ENCODE measurements at places on chromosomes 5 and 9.

DNA sequence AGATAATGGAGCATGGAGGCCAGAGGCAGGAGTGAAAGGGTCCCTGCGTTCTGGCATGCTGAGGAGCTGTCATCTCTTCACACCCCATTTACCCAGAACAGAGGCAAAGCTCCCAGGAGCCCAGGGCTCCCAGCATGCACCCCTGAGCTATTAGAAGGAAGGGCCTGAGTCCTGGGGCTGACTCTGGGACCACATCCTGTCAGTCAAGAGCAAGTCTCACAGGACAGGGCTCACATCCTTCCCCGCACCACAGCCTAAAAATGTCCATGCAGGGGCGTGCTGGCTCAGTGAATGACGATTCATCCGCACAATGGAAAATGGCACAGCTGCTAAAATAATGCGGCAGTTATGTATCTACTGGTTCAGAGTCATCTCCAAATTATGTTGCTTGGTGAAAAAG is 31.4 kb downstream of the CAMK2A start:
- DNase-seq: no peak

DNA sequence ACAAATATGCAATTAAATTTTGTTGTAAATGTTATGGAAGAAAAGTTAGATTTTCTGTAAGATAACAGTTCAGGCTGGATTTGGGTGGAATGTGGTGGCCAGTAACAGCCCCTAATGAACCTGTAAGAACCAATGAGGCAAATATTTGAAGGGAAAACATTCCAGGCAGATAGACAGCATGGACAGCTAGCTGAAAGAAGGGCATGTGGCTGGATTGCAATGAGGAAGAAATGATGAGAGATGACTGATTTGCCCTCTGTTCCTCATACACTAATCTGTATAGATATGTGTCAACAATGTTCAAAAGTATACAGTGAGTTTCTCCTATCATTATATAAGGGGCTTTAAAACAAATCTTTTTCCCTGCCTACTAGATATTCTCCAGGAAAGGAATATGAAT is 58.8 kb downstream of the MAN2A1 start:
- DNase-seq: no peak

DNA sequence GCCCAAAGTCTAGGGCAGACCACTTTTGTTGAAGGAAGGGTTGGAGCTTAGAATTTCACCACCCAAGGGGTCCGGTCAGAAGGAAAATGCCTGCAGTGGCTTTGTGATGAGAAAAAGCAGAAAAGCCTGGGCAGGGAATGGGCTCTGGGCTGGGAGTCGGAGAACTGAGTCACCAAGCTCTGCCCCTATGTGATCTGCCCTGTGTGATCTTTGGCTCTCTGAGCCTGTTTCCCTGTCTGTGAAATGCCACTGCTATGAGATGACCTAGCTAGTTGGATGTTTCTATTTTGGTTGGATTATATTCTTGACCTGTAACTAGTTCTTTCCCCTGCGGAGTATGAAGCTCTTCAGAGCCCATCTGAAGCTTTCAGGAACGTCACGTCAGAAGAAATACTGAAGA is 9.8 kb downstream of the POLR1E start:
- DNase-seq: no peak

GRCh38 chr9:134689321-134690181 is 47.9 kb downstream of the COL5A1 start:
- DNase-seq: peak; percentile 10

DNA sequence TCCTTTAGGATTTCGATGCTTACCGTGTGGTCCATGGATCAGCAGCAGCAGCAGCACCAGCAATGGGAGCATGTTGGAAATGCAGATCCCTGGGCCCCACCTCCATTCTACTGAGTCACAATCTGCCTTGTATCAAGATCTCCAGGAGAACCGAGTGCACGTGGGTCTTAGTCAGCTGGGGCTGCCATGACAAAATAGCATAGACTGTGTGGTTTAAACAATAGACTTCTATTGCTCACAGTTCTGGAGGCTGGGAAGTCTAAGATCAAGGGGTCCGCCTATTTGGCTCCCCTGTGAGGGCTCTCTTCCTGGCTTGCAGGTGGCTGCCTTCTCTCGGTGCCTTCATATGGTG is 1.3 kb upstream of the PROP1 start:
- DNase-seq: no peak

GRCh38 chr5:172370648-172371545 is 83.4 kb downstream of the SH3PXD2B start:
- no peak for DNase-seq

DNA sequence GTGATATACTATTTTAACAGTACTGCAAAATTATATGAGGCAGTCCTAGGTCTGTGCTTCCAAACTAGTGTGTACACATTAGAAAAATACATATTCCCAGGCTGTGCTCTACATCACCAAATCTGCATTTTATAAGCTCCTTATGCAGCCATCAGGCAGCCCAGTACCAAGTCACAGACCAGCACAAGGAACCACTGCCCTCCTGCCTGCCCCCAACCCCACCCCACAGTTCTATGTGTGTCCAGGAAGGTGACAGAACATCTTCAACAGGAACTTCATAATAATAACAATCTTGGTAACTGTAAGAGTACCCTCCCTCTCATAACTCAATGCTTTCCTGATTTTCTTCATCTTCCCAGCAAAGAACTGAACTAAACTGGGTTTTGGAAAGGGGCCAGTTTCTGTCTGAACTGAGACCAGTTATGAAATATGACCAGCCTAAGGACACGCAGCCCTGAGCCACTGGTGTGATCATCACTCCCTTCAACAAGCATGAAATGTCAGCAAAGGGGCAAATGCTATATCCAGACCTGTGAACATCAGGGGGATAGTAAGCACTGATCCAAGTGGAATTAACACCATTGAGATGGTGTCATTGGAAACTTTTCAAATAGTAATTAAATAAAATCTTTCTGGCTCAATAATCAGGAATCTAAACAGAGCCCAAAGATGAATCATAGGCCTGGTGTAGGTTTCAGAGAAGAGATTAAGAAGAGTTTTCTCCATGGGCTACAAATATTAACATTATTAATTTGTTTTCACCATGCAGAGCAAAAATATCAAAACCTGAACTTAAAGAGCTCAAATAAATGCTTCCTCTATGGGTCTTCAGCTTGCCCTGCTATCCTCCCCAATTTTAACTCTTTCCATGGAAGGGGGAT is 82.1 kb downstream of the DPYSL3 start:
- DNase-seq: no peak

- no peak for DNase-seq
These were observed 27.2 kb downstream of the TNFAIP8 start for GRCh38 chr5:119383008-119383407.

DNA sequence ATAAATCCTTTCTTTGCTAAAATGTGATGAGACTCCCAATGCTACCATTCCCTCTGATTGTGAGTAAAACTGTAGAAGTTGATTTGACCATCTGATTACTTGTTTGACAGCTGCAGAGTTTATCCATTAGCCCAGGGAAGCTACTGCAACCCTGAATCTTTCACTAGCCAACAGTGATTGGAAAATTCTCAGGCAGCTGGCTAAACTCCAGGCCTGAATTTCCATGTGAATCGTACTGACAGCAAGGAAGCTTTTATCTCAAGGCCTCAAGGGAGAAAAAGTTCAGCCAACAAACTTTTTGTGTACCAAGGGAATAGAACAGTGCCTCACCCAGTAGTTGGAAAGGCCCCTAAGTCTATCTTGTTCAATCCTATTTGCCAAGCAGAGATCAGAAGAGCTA is 246.7 kb upstream of the TRPM3 start:
- DNase-seq: no peak

- DNase-seq: no peak
These were observed 75.4 kb downstream of the OSMR start for GRCh38 chr5:38921174-38921573.

DNA sequence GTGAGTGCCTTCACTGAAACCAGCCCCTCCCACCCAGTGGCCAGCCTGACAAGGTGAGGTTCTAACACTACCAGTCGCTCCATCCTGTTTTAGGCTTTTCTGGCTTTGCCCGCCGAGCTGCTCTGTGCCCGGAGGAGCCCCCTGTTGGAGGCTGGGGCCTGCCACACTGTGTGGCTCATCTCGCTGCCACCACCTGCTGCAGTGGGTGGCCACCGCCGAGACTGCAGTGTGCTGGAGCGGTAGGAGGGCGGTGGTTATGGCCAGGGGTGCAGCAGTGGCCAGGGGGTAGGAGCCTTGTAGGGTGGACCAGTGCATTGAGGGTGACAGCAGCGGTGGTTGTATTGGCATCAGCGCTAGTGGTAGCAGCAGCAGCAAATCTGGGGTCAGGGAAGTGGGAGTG is 74.7 kb upstream of the PCAT7 start:
- DNase-seq: no peak

DNA sequence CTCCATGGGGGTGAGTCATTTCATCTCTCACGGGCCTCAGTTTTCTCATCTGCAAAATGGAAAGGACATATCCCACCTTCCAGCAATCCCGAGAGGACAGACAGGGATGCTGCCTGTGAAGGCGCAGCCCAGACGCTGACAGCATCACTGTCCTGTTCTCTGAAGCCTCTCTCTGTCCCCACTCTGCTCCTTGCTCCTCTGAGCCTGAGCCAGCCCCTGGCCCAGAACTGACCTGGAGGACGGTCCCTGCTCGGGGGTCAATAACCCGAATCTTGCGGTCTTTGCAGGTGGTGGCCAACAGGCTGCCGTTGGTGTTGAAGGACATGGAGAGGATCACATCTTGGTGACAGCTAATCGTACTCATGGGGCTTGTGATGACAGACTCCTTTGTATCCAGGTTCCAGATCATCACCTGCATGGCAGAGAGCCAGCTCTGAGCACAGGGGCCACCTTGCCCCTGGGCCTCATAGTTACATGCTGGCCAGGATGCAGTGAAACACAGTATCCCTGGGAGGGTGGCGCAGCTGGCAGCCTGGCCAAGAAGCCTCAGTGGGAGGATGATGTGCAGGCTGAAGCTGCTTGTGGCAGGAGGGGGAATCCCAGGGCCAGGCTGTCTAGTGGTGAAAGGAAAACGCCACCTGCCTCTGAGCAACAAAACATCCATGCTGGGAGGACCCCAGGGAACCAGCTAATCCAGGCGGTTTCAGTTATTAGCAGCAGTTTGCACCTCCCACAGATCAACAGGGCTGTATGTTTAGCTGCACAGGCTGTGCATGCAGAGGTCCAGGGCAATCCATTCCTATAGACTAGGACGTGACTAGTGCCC is 14.0 kb upstream of the TRIM14 start:
- no peak for DNase-seq

DNA sequence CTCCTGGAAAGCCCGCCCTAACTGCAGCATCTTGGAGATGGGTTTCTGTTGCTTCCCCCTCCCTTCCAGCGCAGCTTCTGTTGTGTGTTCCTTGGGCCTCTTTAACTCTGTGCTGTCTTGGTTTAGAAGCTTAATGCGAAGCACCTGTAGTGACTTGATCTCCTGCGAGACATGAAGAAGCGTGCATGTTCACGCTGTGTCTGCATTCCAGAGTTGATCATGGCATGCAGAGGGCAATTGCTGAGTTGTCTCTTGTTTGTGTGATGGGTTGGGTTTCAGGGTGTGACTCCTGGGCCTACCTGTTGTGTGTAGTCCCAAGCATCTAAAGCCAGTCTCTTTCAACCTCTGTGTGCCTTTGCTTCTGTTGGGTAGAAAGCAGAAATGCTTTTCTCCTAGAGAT is 155.6 kb downstream of the SMARCA2 start:
- DNase-seq: no peak

- DNase-seq: peak; percentile 62
These were observed 6.3 kb upstream of the TRMT10B start for GRCh38 chr9:37747271-37747753.

DNA sequence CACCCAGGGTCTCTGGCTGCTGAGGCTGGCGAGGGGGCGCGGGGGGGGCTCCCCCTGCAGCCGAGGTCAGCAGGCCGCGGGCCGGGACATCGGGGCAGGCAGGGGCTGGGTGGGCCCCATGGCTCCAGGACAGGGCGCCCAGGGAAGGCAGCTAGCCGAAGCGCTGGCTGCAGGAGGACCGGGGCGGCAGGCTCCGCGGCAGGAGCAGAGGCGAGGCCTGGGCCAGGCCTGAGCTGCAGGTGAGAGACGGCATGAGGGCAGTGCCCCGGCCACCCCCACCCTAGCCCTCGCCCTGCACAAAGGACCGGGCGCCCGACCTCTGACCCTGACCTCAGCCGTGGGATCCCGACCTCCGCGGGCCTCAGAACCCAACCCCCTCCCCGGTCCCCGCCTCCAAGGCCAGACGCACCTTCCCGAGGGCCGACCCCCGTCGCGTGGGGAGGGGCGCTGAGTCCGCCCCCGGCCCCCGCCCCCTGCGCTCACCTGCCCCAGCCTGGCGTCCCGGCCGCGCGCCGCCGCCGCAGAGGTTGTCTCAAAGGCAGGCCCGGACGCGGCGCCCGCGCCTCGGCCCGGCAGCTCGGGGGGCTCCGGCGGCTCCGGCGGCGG is 431 bp downstream of the RNF208 start:
- DNase-seq: peak; percentile 32

DNA sequence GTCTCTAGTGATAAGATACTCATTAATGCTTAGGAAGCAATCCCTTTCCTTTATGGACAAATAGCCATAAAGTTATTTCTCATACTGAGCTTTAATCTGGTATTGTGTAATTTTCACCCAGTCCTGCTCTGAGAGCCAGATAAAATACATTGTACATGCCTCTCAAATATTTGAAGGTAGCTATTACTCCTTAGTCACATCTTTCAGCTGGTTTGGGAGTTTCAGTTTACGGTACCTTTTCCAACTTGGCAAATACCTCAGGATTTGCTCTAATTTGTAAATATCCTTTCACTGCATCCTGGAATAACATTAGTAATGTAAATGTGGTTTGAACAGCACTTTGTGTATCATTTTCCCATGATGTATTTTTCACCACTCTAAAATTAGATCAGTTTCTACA is 47.4 kb downstream of the ABHD17B start:
- DNase-seq: no peak

DNA sequence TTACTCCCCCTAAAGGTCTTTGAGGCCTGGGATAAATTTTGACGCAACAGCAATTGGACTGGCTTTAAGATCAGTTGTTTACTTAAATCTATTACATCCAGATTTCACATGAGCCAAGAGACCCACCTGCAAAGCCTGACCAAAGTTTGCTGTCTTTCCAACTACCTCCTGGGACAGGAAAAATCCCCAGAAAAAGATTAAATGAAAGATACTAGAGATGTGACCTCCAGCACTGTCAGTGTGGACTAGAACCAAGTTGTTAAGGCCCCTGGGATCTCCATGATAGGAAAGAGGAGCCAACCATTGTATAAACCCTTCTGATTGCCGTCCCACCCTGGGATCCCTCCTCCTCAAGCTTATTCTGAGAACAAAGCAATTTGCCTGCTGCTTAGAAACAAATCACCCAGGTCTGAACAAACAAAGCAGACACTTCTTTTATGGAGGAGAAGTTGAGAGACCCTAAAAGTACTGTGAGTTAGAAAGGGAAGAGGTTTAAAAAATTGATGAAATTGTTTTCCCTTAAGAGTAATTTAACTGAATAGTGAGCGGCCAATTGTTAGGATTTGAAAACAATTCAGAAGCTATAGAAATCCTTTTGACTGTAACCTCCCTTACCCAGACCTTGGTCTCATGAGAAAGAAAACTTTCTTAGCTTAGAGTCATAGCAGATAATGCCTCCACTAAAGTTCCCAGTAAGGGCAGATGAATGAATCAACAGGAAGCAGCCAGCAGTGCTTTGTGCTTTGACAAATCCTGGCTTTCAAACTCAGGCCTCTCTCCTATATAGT is 255.2 kb downstream of the TMEM167A start:
- DNase-seq: no peak
